T-cell (primary cell): ENCODE measurements at places on chromosomes 4 and X. TPM values are rescaled to one million over a fixed set of nuclear protein-coding genes. Genes with fewer than 3 reads are reported as not detected.

BEND2 gene
- not detected for total RNA-seq

DNA sequence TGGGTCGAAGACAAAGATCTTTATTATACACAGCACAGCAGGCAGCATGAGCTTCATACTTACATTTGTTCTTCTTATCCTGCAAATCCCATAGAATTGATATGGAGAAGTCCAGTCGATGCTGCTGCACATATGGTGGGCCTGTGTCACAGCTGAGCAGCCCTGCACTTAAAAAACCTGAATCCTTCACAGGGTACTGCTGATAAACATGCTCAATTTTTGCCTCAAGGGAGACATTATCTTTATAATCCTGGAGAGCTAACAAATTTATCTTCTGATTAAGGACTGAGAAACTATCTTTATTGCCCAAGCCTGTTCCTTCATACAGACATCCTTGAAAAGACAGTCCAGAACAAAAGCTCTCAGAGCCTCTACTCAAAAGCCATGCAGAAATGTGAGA, 434.4 kb upstream of the FAM47C start:
- no peaks in the 10 kb centered on the region for H3K36me3 ChIP-seq
- H3K4me1 ChIP-seq, result no peaks in the 10 kb centered on the region
- H3K27ac ChIP-seq, result no peak overlapping the region
- H3K4me3 ChIP-seq, result no peak overlapping the region
- H3K27me3 ChIP-seq, result no peaks in the 10 kb centered on the region
- no peak for DNase-seq

PTPN13 gene
- 5.2 TPM for total RNA-seq

- H3K4me3 ChIP-seq, result no peak overlapping the region
- H3K27ac ChIP-seq, result no peak overlapping the region
- DNase-seq, result no peak
- no peaks in the 10 kb centered on the region for H3K27me3 ChIP-seq
- H3K36me3 ChIP-seq, result no peaks in the 10 kb centered on the region
Measured at GRCh38 chrX:7515681-7516413, 327.1 kb upstream of the VCX start.

NSD2 gene
- 55.3 TPM for total RNA-seq

DNA sequence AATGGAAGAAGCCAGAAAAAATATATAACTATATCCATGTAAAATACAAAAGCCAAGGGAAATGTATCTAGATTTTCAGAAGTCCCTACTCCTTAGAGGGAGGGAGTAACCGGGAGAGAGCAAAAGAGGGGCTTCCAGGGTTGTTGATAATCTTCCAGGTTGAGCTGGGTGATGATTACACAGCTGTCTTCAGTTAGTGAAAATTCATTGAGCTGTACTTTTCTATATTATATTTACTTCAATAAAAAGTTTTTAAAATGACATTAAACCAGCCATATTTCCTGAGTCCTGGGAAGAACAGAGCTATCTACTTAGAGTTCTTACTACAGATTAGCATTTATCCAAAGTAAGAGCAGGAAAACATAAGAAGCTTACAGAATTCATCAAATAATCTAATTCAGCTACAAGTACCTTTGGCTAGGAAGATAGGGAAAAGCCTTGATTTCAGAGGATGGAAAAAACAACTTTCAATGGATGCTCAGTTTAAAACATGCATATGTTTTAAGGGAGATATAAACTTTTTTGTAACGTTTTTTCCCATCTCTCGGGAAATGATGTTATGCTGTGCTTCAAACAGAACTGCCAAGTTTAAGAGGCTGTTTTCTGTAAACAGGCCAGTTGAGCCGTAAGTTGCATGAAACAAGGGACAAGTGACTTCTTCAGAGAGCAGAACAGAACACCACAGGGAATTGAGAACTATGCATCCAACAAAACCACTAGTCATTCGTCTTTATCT, 204.6 kb downstream of the SCFD2 start:
- no peak overlapping the region for H3K27ac ChIP-seq
- no peaks in the 10 kb centered on the region for H3K27me3 ChIP-seq
- H3K36me3 ChIP-seq, result peaks cover 8% of the 10 kb centered on the region
- no peak overlapping the region for H3K4me3 ChIP-seq
- no peak for DNase-seq
- H3K4me1 ChIP-seq, result no peaks in the 10 kb centered on the region

GRCh38 chrX:153970357-153971123, 1.1 kb downstream of the HCFC1 start:
- peaks cover 62% of the 10 kb centered on the region for H3K4me1 ChIP-seq
- peak overlapping the region; percentile 99 for H3K27ac ChIP-seq
- H3K27me3 ChIP-seq, result no peaks in the 10 kb centered on the region
- DNase-seq, result no peak
- no peaks in the 10 kb centered on the region for H3K36me3 ChIP-seq
- H3K4me3 ChIP-seq, result peak overlapping the region; percentile 99

- H3K27me3 ChIP-seq, result no peaks in the 10 kb centered on the region
- no peaks in the 10 kb centered on the region for H3K36me3 ChIP-seq
- H3K4me3 ChIP-seq, result no peak overlapping the region
- no peak overlapping the region for H3K27ac ChIP-seq
Measured at GRCh38 chr4:137530176-137530575, 2.1 kb downstream of the PCDH18 start.

DNA sequence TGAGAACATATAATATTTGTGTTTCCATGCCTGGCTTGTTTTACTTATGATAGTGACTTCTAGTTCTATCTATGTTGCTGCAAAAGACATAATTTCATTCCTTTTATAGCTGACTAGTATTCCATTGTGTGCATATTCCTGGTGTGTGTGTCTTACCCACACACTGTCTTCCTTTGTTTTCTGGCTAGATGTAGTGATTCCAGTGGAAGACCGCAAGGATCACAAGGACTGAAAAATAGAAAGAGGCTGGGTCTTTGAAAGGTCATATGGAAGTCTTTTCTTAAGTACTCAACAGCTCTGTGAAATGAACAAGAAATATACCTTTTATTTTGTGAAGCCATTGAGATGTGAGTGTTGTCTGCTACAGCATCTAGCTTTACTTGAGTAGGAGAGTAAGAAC, 29.4 kb upstream of the TAB3 start:
- no peaks in the 10 kb centered on the region for H3K36me3 ChIP-seq
- H3K4me1 ChIP-seq, result no peaks in the 10 kb centered on the region
- H3K27ac ChIP-seq, result no peak overlapping the region
- H3K27me3 ChIP-seq, result no peaks in the 10 kb centered on the region

- H3K36me3 ChIP-seq, result no peaks in the 10 kb centered on the region
- no peak overlapping the region for H3K4me3 ChIP-seq
- DNase-seq, result no peak
- no peak overlapping the region for H3K27ac ChIP-seq
- no peaks in the 10 kb centered on the region for H3K27me3 ChIP-seq
Measured at GRCh38 chrX:109350551-109350950, 131.3 kb downstream of the GUCY2F start.

DNA sequence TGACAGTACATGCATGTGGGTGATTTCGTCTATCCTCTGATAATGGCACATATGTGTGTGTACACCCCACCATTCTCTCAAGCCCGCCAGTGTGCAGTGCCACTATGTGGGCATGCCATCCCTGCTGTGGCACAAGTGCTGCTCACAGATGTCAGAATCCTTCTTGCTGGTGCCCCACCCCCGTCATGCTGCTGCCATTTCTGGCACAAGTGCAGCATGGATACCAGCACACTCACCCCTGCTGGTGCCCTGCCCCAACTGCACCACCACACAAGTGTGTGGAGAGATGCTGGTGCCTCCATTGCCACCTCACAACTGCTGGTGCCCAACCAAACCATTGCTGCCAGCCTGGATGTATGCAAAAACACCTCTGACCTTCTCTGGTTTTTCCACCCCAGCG, 1133.8 kb downstream of the TECRL start:
- no peaks in the 10 kb centered on the region for H3K27me3 ChIP-seq
- no peaks in the 10 kb centered on the region for H3K4me1 ChIP-seq
- H3K27ac ChIP-seq, result no peak overlapping the region
- no peaks in the 10 kb centered on the region for H3K36me3 ChIP-seq
- H3K4me3 ChIP-seq, result no peak overlapping the region

DNA sequence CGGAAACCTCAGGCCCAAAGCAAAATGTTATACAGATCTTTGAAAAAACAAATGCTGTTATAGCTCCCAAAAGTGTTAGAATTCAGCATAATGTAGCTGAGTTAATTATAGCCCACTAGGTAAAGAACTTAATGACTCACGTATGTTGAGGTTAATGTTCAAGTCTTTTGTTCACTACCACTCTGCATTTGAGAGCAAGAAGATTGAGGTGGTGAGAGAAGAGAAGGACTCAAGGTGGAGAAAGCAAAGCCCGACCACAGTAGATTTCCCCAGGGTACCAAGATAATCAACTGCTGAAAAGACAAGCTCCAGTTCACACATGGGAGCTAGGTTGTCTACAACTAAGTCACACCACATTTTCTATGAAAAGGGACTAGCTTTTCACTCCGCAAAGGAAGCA, 480.2 kb downstream of the DTHD1 start:
- H3K4me3 ChIP-seq, result no peak overlapping the region
- no peak overlapping the region for H3K27ac ChIP-seq
- H3K27me3 ChIP-seq, result no peaks in the 10 kb centered on the region
- H3K36me3 ChIP-seq, result no peaks in the 10 kb centered on the region
- no peaks in the 10 kb centered on the region for H3K4me1 ChIP-seq

- no peaks in the 10 kb centered on the region for H3K36me3 ChIP-seq
- no peaks in the 10 kb centered on the region for H3K4me1 ChIP-seq
- no peaks in the 10 kb centered on the region for H3K27me3 ChIP-seq
- H3K4me3 ChIP-seq, result no peak overlapping the region
- no peak overlapping the region for H3K27ac ChIP-seq
- DNase-seq, result no peak
Measured at GRCh38 chr4:17236686-17237085, 275.2 kb downstream of the QDPR start.

GPR82 gene
- total RNA-seq, result 0.22 TPM

DNA sequence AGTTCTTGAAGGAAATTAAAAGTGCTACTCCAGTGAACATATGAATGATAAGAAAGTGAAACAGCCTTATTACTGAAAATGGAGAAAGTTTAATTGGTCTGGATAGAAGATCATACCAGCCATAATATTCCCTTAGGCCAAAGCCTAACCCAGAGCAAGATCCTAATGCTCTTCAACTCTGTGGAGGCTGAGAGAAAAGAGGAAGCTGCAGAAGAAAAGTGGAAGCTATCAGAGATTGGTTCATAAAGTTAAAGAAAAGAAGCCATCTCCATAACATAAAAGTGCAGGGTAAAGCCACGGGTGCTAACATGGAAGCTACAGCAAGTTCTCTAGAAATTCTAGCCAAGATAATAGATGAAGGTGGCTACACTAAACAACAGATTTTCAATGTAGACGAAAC, 85.5 kb upstream of the ATOH1 start:
- no peak overlapping the region for H3K27ac ChIP-seq
- H3K27me3 ChIP-seq, result no peaks in the 10 kb centered on the region
- H3K4me1 ChIP-seq, result no peaks in the 10 kb centered on the region
- no peak for DNase-seq
- no peak overlapping the region for H3K4me3 ChIP-seq
- H3K36me3 ChIP-seq, result no peaks in the 10 kb centered on the region

PAGE5 gene
- not detected for total RNA-seq

GRCh38 chr4:158776106-158776505, 7.3 kb downstream of the FNIP2 start:
- peaks cover 5% of the 10 kb centered on the region for H3K4me1 ChIP-seq
- no peak for DNase-seq
- no peak overlapping the region for H3K4me3 ChIP-seq
